ENCODE measurements at places on chromosomes 7 and 10. TPM values are rescaled to one million over a fixed set of nuclear protein-coding genes. Genes with fewer than 3 reads are reported as not detected.

GRCh38 chr10:48511066-48511874 lies 93.6 kb downstream of the ARHGAP22 start:
- no peak for DNase-seq

- DNase-seq: no peak
Observed at GRCh38 chr10:69409968-69410367, 6.8 kb downstream of the TACR2 start.

- no peak for DNase-seq
Observed at GRCh38 chr10:48384699-48384982, 78.2 kb downstream of the MAPK8 start.

GRCh38 chr7:105016709-105017656 lies 3.0 kb downstream of the KMT2E start:
- no peak for DNase-seq

- DNase-seq: no peak
Observed at GRCh38 chr7:135151132-135151531, 3.3 kb downstream of the TMEM140 start.

Gene RNF133
- not detected for total RNA-seq

Gene ITIH5
- not detected for total RNA-seq

Gene ACTL6B
- total RNA-seq: not detected

Measured in Panc1 (cell line).